ENCODE measurements at places on chromosomes 2 and 18.

DNA sequence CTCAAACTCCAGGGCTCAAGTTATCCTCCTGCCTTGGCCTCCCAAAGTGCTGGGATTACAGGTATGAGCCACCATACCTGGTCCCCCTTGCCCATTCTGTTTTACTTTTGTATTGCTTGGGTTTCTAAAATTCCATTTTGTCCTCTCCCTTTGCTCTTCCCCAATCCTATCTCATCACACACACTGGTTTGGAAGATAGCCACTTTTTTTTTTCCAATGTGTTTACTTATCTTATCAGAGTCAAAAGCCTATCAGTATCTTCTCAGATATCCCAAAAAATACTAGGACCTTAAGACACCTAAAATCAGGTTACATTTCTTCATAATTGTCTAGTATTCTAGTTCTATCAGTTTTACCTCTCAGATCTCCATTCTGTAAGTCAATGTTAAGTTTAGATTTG lies 56.1 kb downstream of the MSH2 start:
- DNase-seq, result no peak

- no peak for DNase-seq
These were observed 267.4 kb upstream of the NT5C1B start for GRCh38 chr2:18856765-18857164.

GRCh38 chr2:118224895-118225311 lies 136.6 kb downstream of the INSIG2 start:
- DNase-seq, result no peak

- no peak for DNase-seq
These were observed 142.2 kb downstream of the ESCO1 start for GRCh38 chr18:21458310-21458709.

GRCh38 chr2:119523952-119524694 lies at the start of gene SCTR:
Gene SCTR, minus strand, starts transcription at chr2:119524483. Its CDS starts 257 bp downstream, at chr2:119524226.
- no peak for DNase-seq

DNA sequence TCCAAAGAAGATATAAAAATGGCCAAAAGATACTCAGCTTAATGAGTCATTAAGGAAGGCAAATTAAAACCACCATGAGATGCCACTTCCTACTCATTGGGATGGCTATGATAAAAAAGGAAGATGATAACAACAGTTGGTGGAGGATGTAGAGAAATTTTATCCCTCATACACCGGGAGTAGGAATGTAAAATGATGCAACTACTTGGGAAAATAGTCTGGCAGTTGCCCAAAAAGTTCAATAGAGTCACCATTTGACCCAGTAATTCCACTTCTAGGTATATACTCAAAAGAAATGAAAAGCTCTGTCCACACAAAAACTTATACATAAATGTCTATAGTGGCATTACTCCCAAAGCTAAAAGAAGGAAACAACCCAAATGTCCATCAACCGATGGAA lies 10.1 kb upstream of the SULT1C2 start:
- DNase-seq, result peak; percentile 27

- no peak for DNase-seq
These were observed 93.6 kb downstream of the FTCDNL1 start for GRCh38 chr2:199757233-199757870.
